ENCODE measurements at places on chromosomes 1 and 21. TPM values are rescaled to one million over a fixed set of nuclear protein-coding genes. Genes with fewer than 3 reads are reported as not detected.

RHBG gene
- not detected for total RNA-seq

KCNJ9 gene
- 14.7 TPM for total RNA-seq

GSTM5 gene
- total RNA-seq, result 4.7 TPM

NPL gene
- 11.9 TPM for total RNA-seq

GREM2 gene
- 5.0 TPM for total RNA-seq
